ENCODE measurements at places on chromosomes 1 and 21.

DNA sequence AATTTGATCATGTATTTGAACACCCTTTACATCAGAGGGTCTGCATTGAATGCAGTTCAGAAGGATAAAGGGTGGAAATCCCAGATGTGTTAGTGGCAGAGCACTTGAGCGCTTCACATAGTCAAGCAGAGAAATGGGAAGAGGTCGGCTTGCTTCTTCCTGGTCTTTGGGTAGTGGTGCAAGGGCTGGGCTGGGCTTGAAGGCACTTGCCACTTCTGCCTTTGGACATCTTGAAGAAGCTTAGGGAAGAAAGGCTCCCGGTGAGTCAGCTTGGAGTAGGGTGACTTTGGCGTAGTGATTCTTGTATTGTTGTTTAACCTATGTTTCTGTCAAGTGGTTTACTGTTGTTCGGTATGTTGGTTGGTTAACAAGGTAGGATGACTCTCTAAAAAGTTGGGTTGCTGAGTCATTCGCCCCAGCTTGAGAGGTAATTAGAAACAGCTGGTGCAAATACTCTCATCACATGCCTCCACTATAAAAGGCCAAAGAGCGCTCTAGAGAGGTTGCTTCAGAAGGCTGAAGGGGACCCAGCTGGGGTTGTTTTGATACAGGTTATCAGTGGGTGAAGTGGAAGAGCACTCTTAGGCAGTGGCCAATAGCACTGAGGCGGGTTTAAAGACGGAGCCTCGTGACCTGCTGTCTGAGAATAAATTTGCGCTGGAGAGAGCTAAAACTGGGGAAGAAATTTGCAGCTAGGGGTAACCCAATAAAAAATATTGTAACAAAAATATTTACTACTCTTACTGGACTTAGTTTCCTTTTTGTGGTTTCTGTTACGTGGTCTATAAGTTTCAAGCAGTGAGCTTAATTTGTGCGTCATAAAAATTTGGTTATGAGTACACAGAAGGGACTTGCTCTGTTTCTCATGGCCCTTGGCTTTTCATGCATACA lies 1.4 kb downstream of the BACH1 start:
- peak; percentile 63 for DNase-seq

- DNase-seq, result no peak
These were observed 47.3 kb upstream of the LYPLAL1 start for GRCh38 chr1:219126377-219126776.

- peak; percentile 76 for DNase-seq
These were observed 193.5 kb upstream of the FMN2 start for GRCh38 chr1:239898062-239898730.

DNA sequence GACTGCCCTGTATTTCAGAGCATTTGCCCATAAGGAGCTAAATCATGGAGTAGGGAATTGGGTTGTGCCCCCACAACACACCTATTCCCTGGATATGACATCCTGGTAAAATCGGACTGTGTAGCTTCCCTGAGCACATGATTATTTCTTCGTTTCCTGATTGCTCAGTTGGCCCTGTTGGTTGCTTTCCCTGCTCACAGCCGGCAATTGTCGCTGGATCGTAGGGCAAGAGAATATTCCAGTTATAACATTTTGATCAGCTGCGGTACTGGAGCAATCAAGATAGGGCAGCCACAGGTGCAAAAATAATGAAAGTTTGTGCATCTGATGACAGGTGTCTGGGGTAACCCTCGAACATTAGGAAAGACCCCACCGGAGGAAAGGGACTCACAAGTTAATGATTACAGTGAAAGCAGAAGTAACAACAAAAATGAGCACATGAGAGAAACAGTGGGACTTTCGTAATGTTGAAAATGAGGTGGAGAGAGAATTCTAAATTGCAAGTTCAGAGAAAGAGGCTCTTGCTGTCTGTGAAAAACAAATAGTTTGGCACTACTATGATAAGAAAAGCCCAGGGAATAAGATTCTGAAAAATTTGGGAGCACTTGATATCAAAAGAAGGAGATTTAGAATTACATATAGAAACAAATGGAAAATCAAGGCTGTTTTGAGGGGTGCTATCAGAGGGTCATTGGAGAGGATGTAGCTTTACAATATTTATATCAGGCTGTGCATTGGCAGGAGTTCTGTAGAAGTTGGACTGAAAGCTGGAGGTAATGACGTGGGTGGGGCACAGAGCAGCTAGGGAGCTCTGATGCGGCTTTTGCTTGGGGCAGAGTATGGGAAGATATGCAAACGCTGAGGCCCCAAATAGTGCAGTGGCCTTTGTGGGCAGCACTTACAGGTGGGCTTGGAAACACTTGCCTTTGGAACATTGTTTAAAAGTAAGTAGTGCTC lies at the start of gene MAB21L3:
MAB21L3 (plus strand) TSS at position 833 of the 957 bp plus-strand sequence. CDS start 1,217 bp downstream, outside the sequence.
- DNase-seq, result no peak

DNA sequence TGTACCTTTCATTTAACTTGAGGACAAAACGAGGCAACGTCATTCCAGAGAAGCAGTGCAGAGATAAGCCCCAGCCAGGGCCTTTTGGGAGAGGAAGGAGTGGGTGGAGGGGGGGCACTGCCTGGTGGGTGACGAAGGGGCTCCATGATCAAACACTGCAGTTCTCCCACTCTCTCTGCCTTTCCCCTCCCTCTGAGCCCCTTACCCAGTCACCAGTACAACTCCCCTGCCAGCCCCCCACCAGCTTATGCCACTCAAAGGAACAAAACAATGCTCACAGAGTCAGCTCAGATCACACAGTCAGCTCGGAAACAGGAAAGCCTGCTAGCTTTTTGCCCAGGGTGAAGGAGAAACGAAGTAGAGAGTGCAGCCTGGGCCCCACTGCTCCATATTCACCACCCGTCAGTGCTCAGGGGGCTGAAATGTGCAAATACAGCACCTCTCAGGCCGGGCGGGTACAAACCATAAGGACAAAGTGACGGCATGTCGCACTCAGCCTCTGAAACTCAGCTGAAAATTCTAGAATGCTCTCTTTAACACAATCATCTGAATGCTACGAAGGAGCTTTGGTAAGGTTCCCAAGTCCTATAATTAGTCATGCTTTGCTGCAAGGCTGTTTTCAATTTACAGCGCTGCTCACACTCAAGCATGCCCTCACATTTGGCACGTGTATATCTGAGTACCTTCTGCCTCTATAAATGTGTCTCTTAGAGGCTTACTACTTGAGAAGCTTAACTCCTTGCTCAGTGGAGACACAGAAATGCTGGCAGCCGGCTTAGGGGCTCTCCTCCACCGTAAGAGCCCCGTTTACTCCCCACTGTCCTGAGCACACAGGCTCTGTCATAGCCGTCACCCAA lies 65.8 kb upstream of the RAB4A start:
- no peak for DNase-seq

GRCh38 chr1:177948336-177948972 lies 21.4 kb downstream of the SEC16B start:
- DNase-seq, result peak; percentile 83

GRCh38 chr1:205326812-205327466 lies 5.4 kb upstream of the NUAK2 start:
- DNase-seq, result no peak

GRCh38 chr1:87760155-87760554 lies 431.5 kb downstream of the LMO4 start:
- DNase-seq, result no peak

DNA sequence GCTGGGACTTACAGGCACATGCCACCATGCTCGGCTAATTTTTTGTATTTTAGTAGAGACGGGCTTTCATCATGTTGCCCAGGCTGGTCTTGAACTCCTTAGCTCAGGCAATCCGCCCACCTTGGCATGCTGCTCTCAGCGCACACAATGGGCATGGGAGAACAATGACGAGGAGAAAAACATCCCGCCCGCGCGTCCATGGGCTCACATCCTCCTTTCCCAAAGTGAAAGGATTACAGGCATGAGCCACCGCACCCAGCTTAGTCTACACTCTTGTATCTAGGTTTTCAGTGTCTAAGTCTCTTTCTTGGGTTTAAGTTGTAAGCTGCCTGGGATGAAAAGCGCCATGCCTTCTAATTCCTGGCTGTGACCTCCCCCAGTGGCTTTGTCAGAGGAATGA lies 37.9 kb downstream of the CDK18 start:
- DNase-seq, result peak; percentile 8

DNA sequence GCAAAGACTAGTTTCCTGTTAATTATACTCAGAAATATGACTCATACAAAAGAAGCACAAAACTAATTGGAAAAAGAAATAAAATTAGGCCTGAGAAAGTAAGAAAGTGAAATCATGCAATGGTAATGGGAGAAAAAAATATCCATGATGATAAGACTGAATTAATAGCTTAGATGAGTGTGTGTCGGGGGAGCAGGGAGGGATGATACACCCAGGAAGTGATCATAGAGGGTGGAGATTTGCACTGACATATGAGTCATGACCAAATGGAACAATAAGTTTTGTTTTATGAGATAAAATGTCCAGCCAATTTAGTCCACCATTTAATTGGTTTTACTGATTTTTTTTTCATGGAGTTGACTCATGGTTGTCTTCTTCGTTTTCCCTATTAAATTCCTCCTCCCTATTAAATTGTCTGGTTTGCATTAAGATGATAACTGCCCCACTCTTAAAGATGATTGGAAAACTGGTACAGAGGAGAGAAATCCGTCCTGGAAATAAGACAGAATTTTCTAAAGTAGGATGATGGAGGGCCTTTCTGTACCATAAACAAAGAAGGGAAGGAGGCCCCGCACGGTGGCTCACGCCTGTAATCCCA lies 111.7 kb upstream of the KCNJ6 start:
- no peak for DNase-seq

- DNase-seq, result no peak
These were observed 31.9 kb upstream of the DENND1B start for GRCh38 chr1:197807216-197807615.

- DNase-seq, result peak; percentile 65
These were observed 46.5 kb upstream of the RNF11 start for GRCh38 chr1:51189421-51190073.
